Stimulated activated CD4-positive, alpha-beta T cell treated with anti-CD3 and anti-CD28 coated beads, Interleukin-4, amount 100 ng/mL, for 1 hour (primary cell): ENCODE measurements at places on chromosomes 5 and 9.

- no peak for DNase-seq
Measured at GRCh38 chr9:69253057-69253456, 72.0 kb upstream of the ENTREP1 start.

- no peak for DNase-seq
Measured at GRCh38 chr9:89822996-89823395, 218.2 kb downstream of the GADD45G start.

DNA sequence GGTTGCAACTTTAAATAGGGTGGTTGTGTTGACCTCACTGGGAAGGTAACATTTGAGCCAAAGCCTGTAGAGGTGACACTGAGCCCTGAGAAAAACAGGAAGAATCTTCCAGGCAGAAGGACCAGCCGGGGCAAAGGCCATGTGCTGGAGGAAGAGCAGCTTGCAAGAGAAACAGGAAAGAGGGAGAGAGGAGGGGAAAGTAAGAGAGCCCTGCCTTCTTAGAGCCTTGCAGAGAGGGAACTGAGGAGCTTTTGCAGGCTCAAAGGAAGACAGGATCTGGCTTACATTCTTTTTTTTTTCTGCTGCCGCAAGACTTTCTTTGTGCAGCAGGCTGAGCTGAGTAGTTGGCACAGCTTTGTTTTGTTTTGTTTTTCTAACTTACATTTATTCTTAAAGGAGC lies 17.4 kb downstream of the C9orf153 start:
- no peak for DNase-seq

GRCh38 chr5:155316070-155316714 lies 302.6 kb downstream of the KIF4B start:
- DNase-seq: no peak

GRCh38 chr5:95296291-95296690 lies 11.4 kb upstream of the MCTP1 start:
- DNase-seq: no peak

- DNase-seq: no peak
Measured at GRCh38 chr5:34608859-34609648, 47.1 kb upstream of the RAI14 start.

DNA sequence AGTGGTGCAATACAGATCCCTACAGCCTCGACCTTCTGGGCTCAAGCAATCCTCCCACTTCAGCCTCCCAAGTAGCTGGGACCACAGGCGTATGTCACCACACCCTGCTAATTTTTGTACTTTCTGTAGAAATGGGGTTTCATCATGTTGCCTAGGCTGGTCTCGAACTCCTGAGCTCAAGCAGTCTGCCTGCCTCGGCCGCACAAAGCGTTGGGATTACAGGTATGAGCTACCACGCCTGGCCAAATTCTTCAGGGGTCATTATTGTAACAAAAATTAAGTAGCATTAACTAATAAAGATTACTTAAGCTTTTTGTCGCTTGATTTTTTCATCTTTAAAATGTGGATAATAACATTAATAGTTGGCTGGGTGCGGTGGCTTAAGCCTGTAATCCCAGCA lies 195.3 kb upstream of the IER5L start:
- no peak for DNase-seq

DNA sequence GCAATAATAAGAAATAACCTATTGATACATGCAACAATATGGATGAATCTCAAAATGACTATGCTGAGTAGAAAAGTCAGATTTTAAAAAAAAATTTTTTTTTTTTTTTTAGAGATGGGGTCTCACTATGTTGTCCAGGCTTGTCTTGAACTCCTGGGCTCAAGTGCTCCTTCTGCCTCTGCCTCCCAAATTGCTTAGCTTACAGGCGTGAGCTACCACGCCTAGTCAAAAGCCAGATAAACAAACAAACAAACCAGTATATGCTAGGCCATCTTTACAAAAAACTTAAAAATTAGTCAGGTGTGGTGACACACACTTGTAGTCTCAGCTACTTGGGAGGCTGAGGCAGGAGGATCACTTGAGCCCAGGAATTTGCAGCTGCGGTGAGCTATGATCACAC lies 79.0 kb downstream of the MED27 start:
- no peak for DNase-seq

DNA sequence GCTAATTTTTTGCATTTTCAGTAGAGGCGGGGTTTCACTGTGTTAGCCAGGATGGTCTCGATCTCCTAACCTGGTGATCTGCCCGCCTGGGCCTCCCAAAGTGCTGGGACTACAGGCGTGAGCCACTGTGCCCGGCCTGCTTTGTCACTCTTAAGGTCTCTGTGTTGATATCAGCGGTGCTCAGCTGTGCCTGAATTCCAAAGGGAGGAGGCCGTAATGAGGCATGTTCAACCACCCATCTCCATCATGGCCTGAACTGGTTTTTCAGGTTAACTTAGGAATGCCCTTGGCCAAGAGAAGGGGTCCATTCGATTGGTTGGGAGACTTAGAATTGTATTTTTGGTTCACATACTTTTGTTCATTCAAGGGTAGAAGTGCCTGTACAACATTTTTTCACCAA lies 22.0 kb downstream of the HSD17B3 start:
- DNase-seq: no peak

DNA sequence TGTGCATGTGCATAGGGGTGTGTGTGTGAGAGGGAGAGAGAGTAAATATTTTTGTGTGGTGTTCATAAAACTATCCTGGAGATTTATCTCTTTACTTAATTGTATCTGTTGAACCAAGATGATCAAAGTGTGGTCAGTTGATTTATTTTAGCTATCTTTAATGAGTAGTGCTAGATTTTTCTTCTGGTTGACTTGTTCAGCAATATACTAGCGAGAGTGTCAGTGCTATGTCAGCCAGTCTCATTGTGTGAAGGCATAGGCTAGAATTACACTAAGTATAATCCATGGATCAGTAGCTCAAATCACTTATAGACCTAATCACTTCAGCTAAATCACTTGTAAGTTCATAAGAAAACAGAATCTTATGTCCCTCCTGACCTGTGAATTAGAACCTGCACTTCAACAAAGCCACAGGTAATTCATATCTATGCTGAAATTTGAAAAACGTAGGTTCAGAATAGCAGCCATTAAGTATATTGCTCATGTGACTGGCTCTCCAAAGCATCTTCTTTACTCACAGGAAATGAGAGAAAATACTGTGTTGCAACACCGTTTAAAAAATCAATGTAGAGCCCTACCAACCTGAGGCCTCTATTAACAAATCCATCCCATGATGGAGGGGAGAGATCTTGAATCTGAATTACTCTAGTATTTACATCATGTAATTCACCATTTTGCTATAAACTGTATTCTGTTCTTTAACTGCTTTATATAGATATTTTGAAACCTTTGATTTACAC lies 203.1 kb upstream of the ACTBL2 start:
- DNase-seq: no peak

DNA sequence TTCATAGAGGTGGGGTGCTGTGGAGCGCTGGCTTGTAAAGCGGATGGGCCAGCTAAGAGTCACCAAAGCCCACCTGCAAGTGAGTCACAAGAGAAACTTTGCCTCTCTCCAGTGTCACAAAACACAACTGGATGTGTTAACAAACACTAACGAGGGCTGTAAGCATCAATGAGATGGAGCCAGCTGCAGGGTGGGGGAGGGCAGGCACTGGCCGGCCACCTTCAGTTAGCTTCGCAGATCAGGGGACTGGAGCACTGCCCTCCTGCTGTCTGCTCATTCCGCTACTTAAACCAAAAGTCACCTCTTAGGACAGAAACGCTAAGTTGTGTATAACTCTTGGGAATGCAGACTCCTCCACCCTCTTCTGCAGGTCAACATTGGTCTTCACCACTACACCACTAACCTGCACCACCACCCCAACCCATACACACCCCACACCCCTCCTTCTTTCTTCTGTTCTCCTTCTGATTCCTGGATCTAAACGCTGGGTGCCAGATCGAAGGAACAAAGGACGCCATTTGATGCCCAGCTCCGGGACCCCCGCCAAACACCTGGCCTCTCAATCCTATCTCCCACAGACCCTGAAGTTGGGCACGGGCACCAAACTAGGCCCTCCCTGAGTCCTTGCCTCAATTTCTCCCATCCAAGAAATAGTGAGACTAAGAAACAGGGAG lies 2.1 kb downstream of the ARSI start:
- DNase-seq: no peak

DNA sequence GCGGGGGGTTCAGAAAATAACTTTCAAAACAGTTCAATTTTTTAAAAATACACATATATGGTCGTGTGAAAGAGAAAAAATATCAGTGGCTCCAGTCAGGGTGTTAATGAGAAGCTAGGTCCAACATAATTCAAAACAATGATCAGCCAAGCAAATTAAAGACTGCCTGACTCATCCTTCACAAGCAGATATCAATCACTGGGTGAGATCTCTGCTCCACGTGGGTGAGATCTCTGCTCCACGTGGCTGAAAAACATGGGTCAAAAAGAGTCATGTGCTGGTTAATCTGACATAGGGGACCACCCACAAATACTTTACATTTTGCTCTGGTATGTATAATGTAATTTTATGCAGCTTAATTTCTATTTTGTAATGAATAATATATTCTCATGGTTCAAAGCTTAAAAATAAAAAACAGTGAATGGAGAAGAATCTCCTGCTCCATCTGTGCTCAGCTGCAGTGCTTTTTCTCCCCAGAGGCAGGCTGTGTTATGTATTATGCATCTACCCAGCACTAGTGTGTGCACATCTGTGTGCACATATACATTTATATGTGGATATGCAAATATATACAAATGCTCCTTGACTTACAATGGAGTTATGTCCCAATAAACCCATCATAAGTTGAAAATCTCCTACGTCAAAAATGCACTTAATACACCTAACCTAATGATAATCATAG lies 93.1 kb upstream of the S1PR3 start:
- DNase-seq: no peak

DNA sequence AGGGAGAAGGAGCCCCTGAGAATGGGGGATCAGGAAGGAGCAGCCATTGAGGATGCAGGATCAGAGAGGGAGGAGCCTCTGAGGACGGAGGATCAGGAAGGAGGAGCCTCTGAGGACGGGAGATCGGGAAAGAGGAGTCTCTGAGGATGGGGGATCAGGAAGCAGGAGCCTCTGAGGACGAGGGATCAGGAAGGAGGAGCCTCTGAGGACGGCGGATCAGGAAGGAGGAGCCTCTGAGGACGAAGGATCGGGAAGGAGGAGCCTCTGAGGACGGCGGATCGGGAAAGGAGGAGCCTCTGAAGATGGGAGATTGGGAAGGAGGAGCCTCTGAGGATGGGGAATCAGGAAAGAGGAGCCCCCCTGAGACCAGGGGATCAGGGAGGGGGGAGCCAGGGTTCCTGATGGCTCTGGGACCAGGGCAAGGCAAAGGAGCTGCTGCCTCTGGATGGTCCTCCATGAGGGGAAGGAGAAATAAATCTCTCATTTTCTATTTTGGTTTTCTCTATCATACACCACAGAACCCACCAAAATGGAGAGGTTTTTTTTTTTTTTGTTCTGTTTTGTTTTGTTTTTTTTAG lies 22.6 kb upstream of the SARDH start:
- DNase-seq: no peak

GRCh38 chr9:99694393-99694792 lies 127.3 kb upstream of the NR4A3 start:
- DNase-seq: no peak

GRCh38 chr9:95206143-95206542 lies 111.4 kb downstream of the FANCC start:
- no peak for DNase-seq

- no peak for DNase-seq
Measured at GRCh38 chr9:35333551-35333950, 156.4 kb upstream of the RUSC2 start.

DNA sequence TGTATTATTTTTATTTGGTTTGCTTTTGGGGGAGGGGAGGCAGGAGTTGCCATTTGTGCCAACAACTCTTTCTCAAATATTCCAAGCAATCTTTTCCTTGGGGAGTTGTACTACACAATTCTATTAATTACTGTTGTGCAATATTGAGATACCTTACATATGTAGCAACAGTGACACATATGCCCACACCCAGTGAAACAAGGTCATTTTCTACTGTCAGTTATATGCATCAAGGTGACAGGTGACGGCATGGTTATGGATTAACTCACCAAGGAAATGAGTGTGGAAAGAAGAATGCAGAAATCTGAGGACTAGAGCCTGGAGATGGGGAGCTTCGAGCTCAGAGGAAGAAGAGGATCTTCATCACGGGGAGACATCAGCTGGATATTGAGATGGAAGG lies 17.9 kb upstream of the MSMP start:
- no peak for DNase-seq

DNA sequence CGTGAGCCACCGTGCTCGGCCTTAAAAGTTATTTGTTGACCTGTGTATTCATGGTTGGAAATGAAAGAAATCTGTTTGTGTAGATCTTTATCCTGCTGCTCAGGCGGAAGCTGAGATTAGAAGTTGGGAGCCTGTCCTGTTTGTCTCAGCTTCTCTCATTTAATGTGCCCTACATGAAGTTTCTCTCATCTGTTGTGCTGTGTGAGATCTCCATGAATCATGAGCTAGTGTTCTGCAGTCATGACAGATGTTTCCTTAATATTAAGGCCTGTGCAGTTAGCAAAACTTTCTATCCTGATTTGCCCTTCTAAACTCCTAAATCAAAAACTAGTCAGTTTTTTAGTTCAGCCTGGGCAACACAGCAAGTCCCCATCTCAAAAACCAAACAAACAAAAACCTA lies 59.5 kb downstream of the FAM78A start:
- DNase-seq: no peak

GRCh38 chr5:17352223-17352622 lies 134.8 kb downstream of the BASP1 start:
- DNase-seq: no peak

GRCh38 chr5:39121315-39121714 lies 47.1 kb upstream of the RICTOR start:
- DNase-seq: no peak

- DNase-seq: no peak
Measured at GRCh38 chr5:119322948-119323537, 32.8 kb upstream of the TNFAIP8 start.

DNA sequence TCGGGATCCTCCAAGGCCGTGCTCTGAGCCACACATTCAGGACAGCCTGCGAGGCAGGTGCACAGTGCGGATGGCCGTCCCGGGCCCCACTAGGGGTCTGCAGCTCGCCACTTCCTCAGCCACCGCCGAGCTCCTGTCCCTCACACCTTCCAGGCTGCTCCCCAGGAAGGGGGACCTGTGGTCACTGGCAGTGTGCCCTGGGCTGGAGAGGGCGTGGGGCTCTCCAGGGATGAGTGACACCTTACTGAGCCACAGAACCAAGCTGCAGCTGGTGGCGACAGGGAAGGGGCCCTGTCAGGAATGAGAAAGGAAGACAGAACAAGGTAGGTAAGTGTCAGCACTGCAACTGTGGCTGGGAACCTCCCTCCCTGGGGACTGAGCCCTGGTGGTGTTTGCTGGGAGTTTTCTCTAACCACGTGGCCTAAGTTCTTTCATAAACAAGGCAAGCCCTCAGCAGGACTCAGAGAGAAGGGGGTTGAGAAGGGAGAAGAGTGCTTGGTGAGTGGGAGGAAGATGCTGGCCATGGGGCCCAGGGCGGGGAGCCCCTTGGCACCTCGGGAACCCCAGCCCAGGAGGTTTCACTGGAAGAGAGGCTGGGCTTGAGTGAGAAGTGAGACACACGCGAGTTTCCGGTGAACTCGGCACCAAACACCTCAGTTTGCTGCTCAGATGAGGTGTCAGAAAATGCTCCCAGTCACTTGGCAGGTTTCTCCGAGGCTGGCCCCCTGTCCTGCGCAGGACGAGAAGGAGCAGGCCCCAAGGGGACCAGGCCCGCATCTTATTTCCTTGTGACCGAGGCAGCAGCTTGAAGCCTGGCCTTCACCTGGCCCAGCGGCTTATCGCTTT lies 5.2 kb downstream of the IL13 start:
- peak; percentile 21 for DNase-seq

GRCh38 chr9:99828054-99828416 lies 6.3 kb downstream of the NR4A3 start:
- DNase-seq: no peak
